Activated CD8-positive, alpha-beta T cell treated with anti-CD3 and anti-CD28 coated beads for 36 hours (primary cell): ENCODE measurements at places on chromosomes 12 and 14. TPM values are rescaled to one million over a fixed set of nuclear protein-coding genes. Genes with fewer than 3 reads are reported as not detected.

BHLHE41 gene
- not detected for total RNA-seq

TAS2R31 gene
- 1.2 TPM for total RNA-seq

SYCP3 gene
- total RNA-seq, result 0.36 TPM

DNA sequence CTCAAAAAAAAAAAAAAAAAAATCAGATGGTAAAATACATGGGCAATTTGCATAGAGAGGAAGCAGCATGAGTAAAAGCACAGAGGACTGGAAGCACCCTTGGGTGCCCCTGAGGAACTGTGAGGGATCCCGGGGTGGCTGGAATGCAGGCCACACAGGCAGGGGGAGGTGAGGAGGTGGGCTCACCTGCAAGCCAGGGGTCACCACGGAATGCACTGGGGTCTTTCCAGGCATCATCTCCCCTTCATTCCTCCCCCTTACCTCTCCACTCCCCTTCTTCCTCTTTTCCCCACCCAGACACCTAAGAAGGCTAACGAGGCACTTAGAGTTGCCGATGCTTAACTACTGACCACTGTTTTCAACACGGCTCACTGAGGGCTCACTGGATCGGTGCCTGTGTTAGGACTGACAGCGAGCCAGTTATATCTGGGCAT, 14.4 kb upstream of the HIP1R start:
- no peak for DNase-seq

GRCh38 chr12:3797531-3798048, 44.7 kb upstream of the CRACR2A start:
- DNase-seq, result no peak

DPPA3 gene
- not detected for total RNA-seq

DNA sequence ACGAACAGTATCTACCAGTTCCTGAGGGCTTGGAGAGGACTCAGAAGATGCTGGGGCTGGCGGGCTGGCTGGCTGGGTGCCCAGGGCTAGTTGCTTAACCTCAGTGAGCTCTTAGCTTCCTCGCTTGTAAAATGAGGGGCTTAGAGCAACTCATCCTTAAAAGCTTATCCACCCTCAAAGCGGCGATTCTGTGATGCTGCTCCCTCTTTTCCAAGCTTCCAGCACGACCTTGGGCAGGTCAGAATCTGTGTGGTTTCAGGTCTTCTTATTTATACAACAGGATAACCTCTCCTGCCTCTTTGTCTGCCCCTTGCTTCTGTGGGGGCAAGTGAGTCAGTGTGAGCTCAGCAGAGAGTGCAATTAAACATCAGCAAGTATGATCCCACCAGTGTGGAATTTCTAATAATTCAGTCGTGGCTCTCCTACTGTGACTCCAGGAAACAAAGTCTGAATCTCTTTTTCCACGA, 281.8 kb downstream of the KSR2 start:
- DNase-seq, result no peak

GRCh38 chr14:64995291-64995690, 8.6 kb downstream of the FNTB start:
- DNase-seq, result no peak

GRCh38 chr14:99270458-99271220, 1.4 kb downstream of the BCL11B start:
- DNase-seq, result peak; percentile 48

NANOG gene
- total RNA-seq, result not detected

TAS2R20 gene
- 1.6 TPM for total RNA-seq

KLRD1 gene
- total RNA-seq, result 6.9 TPM

NTF3 gene
- not detected for total RNA-seq

- no peak for DNase-seq
Observed at GRCh38 chr14:50725761-50726160, 57.7 kb upstream of the SAV1 start.

GPR84 gene
- total RNA-seq, result not detected

KCNJ8 gene
- total RNA-seq, result not detected

SDR9C7 gene
- not detected for total RNA-seq

HOXC13 gene
- not detected for total RNA-seq

DNA sequence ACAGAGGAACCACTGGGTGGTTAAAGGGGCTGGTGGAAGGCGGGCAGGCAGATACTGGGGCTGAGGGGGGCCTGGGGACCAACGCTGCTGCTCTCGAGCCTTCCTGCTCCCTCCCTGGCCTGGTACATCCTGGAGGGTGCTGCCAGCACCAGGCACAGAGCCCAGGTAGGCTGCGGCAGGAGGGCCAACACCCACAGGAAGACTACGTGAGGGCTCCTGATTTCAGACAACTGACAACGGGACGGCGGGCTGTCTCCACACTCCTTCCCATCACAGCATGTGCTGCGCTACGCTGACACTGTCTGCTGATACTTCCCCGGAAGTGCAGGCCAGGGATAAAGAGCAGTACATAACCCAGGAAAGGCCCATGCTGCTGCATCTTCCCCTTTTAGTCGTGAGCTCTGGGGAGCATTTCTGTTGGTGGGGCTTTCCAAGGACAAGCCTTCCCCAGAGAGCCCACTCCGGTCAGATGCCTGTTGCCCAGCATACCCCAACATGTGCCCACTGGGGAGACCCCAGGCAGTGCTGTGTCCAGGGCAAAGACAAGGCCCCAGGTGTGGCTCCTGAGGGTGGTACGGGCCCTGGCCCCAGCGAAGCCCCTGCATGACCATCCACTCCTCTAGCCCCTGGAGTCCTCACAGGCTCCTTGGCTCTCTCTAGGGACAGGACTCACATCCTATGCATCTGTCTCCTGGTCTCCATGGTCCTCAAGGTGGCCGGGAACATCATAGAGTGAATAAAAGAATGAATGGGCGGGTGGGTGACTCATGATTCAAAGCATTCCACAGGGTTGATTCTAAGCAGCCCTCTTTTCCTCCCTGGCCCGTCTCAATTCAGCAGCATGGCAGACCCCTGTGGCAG, 38.0 kb downstream of the CHGA start:
- no peak for DNase-seq

GRCh38 chr14:61568572-61569011, 126.7 kb upstream of the HIF1A start:
- peak; percentile 72 for DNase-seq

DNA sequence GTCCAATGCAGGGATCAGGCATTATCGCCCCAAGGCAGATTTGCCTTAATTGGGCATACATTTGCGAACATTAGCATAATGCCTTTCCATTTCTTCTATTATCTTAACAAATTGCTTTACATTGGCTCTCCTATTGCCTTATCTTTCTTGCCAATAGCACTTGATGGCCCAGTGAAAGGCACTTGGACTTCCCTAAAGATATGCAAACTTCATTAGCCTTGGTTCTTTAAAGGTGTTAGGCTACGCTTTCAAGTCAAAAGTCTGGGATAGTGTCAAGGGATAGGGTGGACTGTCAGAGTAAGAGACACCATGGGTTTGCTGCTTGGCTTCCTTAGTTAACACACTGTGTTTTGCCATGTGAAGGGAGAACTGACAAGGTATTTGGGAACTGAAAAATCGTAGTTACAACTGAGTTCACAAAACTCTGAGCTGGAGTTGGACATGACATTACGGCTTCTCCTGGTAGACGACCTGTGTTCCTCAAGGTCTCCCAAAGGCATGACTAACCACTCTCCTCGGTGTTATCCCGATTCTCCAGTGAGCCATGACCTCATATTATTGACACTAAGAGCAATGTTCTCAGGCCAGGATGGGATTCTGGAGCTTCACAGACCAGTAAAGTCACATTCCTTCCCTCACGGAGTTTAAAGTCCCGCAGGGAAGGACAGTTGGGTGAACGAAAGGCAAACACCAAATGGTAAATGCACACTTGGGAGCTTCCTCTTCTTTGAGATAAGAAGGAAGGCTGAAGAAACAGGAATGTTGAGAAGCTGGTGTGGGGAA, 65.2 kb downstream of the TBC1D30 start:
- DNase-seq, result no peak

GRCh38 chr12:5648692-5649359, 216.9 kb downstream of the NTF3 start:
- DNase-seq, result peak; percentile 5

DNA sequence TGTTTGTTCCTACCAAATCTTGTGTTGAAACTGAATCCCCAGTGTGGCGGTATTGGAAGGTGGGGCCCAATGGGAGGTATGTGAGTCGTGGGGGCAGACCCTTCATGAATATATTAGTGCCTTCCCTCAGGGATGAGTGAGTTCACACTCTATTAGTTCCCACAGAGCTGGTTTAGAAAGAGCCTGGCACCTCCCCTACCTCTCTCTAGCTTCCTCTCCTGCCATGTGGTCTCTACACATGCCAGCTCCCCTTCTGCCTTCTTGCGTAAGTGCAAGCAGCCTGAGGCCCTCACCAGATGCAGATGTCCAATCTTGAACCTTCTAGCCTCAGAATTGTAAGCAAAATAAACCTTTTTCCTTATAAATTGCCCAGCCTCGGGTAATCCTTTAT, 105.8 kb downstream of the SPTSSA start:
- DNase-seq, result no peak

DNA sequence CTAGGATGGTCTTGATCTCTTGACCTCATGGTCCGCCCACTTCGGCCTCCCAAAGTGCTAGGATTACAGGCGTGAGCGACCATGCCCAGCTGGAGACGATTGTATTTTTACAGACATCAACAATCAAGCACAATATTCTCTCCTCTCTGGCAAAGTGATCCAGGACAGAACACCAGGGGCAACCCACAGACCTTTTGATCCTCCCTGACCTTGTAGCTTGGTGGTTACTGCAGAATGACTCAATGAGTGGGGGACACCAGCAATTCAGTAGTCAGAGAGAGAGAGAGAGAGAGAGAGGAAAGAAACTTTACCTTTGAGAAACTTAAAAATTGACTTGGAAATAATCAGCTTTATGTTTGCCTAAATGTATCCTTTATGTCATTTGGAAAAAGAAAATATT, 51.2 kb downstream of the DRAM1 start:
- DNase-seq, result no peak

- DNase-seq, result no peak
Observed at GRCh38 chr12:100484183-100484886, 10.7 kb downstream of the NR1H4 start.

PLBD1 gene
- 0.14 TPM for total RNA-seq

- no peak for DNase-seq
Observed at GRCh38 chr14:69231486-69231885, 28.5 kb upstream of the GALNT16 start.

AQP6 gene
- total RNA-seq, result not detected

CMKLR1 gene
- not detected for total RNA-seq

GRCh38 chr12:80692114-80692513, 15.3 kb upstream of the MYF6 start:
- DNase-seq, result no peak

GRCh38 chr14:39368261-39368959, 63.8 kb downstream of the FBXO33 start:
- peak; percentile 54 for DNase-seq

GRCh38 chr12:109905301-109905700, 5.2 kb downstream of the TCHP start:
- no peak for DNase-seq

GRCh38 chr14:34363733-34364134, 98.3 kb downstream of the SPTSSA start:
- no peak for DNase-seq

- DNase-seq, result no peak
Observed at GRCh38 chr12:43836475-43836989, 651 bp downstream of the TMEM117 start.

DNA sequence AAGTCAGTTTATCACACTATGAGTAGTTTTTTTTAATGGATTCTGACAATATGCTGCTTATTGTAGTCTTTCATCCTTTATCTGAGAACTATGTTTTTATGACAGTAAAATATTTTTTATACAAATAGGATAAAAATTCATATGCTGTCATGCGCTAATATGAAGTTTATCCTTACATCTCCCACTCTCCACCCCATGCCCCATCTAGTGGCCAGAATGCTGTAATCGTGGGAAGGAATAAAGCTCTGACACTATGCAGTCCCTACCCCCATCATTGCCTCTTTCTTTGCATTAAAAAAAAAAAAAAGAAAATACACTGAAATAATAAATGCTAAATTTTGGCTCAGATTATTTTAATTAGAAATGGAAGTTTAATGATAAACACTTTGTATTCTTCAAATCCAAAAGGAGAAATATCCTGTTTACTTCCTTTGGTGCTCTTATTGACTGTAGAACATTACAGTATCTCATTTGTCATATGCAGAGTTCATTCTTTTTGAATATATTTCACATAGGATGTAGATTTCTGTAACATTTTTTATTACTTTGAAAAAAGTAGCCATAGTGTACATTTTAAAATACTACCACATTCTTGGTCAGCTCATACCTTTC, 145.9 kb upstream of the SLCO1C1 start:
- no peak for DNase-seq

- no peak for DNase-seq
Observed at GRCh38 chr14:95305145-95305544, 14.6 kb downstream of the CLMN start.

DNA sequence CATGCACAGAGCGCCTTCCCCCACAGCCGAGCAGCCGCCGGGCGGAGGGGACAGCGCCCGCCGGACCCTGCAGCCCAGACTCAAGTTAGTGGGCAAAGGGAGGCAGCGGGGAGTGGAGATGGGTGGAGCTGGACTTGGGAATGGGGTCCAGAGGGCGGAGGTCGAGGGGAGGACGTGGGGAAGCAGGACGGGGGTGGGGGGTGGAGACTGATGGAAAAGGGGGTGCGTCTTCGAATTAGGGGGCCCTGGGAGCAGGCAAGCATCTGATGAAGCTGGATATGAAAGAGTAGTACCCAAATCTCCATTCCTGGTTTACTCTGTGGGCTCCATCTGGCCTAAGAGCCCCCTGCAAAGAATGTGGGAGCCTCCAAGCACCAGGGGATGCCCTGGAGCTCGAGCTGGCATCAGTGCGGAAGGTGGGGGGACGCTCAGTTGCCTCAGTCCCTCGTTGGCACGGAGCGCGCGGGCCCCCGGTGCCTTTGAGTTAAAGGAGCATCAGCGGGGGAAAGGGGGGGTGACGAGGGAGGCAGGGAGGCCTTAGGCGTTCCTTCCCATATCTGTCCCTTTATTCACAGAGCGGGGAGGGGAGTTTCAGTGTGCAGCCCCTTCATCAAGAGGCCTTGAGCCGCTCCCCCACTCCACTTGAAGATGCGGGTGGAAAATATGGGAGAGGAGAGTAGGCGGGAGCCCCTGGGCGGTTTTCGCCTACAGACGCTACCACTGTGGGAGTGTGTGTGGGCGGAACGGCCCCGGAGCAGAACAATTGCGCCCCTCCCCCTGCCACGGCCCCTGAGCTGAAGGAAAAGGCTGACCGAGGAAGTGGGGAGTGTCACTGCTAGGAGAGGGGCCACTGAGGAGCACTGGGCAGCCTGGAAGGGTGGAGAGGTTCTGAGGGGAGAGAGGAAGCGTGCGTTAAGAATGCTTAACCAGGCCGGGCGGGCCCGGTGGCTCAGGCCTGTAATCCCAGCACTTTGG, 644 bp downstream of the NAB2 start:
- peak; percentile 83 for DNase-seq

- DNase-seq, result no peak
Observed at GRCh38 chr12:5033883-5034282, 9.8 kb upstream of the KCNA5 start.

CCDC184 gene
- total RNA-seq, result 0.34 TPM

- no peak for DNase-seq
Observed at GRCh38 chr12:57571926-57572762, 18.8 kb upstream of the PIP4K2C start.

GRCh38 chr12:86254399-86255107, 1.6 kb downstream of the MGAT4C start:
- no peak for DNase-seq

IAPP gene
- total RNA-seq, result not detected
